Karpas-422 (cell line): ENCODE measurements at places on chromosomes 2 and 18.

GRCh38 chr2:207330912-207331311, 165.2 kb upstream of the KLF7 start:
- DNase-seq, result peak; percentile 61

GRCh38 chr2:69947325-69947931, 14.0 kb downstream of the ASPRV1 start:
- DNase-seq, result no peak

GRCh38 chr2:169828141-169828811, 1.0 kb downstream of the UBR3 start:
- peak; percentile 80 for DNase-seq

GRCh38 chr18:9329471-9329870, 5.1 kb upstream of the TWSG1 start:
- no peak for DNase-seq

GRCh38 chr18:79352432-79352831, 43.3 kb upstream of the NFATC1 start:
- no peak for DNase-seq

DNA sequence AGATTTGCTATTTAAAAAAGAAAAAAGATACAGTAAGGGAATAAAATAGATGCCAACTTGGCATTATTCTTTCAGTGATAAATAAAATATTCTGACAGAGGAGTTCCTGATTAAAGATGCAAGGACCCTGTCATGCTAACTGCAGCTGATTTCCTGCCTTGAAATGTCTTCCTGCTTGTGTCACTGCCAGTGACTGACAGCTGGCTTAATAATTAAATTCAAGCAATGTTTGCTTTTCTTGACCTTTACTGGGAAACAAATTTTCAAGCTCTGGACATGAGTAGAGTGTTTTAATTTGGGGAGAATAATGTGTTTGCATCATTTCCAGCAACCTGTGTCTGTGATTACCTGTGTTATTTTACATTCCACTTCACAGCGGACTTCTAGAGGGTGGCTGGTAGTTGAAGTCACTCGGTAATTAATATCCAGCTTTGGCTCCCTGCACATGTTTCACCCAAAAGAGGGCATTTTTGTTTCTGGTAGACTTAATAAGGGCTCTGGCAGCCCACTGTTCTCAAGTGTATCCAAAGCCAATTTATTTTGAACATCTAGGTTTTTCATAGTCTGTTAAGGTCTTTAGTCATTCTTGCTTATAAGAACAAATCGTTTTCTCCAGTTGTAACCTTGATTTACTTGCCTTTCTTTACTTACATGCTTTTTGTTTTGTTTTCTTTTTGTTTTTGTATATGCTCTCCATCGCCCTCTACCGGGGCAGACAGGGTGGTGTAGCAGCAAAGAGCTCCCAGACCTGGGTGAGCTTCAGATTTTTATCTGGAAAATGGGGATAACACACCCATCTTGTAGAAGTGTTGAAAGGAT, 48.5 kb upstream of the PROKR1 start:
- DNase-seq, result peak; percentile 82

DNA sequence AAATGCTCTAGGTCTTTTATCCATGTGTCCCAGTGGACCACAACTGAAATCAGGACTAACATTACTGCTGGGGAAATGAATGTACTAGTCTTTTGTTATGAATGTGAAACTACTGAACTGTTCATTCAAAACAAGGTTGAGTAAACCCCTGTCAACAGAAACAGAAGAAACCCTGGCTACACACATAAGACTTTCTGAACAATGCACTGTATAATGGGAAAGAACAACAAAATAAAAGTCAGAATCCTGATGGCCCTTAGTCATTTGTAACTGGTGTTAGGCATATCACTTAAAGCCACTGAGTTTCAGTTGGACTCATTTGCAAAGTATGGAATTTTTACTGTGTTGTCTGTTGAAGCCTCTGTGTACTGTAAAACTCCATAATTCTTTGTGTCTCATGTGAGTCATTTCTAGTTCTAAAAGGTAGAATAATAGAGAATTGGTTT, 77.0 kb upstream of the UBXN4 start:
- DNase-seq, result no peak

DNA sequence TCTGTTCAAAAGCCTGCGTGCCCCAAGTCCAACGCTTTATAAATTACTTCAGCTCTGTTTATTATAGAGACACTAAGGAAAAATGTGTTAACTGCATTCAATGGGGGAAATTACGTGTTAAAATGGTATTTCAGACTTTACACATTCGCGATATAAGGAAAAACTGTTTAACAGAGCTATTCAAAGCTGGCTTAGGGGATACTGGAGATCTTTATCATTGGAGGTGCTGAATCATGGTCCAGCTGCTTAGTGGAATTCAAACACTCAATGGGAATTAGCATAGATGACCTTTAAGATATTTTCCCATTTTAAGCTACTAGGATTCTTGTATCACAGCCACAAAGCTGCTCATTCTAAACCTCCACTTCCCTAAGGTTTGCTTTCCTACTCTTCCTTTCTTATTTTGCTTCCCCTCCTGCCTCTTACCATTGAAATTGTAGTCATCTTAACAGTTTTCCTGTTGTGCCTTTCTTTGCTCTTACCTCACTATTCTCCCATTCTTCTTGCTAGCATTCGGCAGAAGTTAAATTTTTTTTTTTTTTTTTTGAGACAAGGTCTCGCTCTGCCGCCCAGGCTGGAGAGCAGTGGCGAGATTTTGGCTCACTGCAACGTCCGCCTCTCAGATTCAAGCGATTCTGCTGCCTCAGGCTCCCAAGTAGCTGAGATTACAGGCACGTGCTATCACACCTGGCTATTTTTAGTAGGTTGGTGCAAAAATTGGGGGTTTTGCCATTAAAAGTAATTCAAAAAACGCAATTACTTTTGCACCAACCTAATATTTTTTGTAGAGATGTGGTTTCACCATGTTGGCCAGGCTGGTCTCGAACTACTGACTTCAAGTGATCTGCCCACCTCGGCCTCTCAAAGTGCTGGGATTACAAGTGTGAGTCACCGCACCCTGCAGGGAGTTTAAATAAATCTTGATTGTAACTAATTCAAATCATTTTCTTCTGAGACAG, 6.5 kb downstream of the SULT6B1 start:
- no peak for DNase-seq

DNA sequence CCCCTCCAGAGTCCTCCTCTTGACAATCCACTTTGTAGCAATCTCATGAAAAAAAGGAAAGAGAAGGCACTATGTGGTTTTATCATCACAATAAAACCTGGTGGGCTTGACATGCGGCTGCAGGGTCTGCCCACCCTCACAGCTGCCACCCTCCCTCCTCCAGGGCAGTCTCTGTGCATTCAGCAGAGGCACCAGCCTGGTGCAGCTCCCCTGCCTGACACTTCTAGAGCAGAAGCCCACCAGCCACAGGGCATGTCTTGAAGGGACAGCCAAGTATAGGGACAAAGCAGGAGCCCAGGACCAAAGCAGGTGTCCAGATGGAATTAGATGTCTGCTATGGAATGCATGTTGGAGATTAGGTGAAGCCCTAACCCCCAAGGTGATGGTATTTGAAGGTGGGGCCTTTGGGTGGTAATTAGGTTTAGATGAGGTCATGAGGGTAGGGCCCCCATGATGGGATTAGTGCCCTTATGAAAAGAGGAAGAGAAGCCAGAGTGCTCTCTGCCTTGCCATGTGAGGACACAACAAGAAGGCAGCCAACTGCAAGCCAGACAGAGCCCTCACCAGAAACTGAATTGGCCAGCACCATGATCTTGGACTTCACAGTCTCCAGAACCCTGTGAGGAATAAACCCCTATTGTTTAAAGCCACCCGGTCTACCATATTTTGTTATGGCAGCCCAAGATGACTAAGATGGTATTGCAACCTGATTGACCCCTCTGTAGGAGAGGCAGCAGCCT, 86.9 kb downstream of the MCFD2 start:
- DNase-seq, result no peak

GRCh38 chr2:33444967-33445366, 31.5 kb upstream of the RASGRP3 start:
- no peak for DNase-seq

- no peak for DNase-seq
Measured at GRCh38 chr2:200476836-200477235, 33.0 kb downstream of the KCTD18 start.

- DNase-seq, result no peak
Measured at GRCh38 chr2:71797035-71797810, 343.9 kb downstream of the DYSF start.

GRCh38 chr18:34887881-34888580, 153.2 kb upstream of the MAPRE2 start:
- no peak for DNase-seq

DNA sequence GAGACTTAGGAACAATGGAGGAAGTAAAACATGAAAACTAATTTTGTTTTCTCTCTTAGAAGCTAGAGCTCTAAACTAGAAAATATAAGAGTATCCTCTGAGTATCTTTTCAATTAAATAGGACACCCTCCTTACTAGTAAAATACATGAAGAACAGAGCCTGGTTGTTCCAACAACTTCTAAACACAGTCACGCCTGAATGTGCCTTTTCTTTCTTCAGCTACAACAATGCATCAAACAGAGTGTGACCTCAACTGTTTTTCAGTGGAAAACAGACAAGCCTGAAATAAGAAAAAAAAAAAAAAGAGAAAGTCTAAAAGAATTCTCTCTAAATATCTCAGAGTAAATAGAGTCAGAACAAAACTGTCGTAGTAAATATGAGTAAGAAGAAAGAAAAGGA, 928.8 kb downstream of the CNTNAP5 start:
- no peak for DNase-seq

GRCh38 chr2:81412681-81413080, 1108.1 kb upstream of the LRRTM1 start:
- no peak for DNase-seq

- no peak for DNase-seq
Measured at GRCh38 chr2:156803243-156803642, 367.1 kb downstream of the GPD2 start.

GRCh38 chr18:24095976-24096375, 42.9 kb upstream of the CABYR start:
- no peak for DNase-seq

GRCh38 chr2:66526180-66526579, 91.3 kb downstream of the MEIS1 start:
- no peak for DNase-seq

GRCh38 chr2:64492272-64492671, 31.9 kb upstream of the AFTPH start:
- DNase-seq, result no peak

DNA sequence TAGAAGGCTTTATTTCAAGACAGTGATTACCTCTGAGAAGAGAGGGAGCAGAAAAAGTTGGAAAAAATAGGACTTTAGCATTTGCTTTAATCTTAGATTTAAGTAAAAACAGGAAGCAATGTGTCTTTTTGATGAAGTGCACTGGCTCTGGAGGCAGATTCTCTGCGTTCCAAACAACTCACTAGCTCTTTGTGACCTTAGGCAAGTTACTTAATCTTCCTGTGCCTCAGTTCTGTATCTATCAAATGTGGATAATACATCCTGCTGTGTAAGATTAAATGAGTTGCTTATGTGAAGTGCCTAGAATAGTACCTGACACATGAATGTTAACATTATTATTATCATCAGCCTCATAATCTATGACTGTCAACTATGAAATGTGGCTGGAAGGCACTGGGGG, 42.3 kb downstream of the RPRD1A start:
- DNase-seq, result no peak

- no peak for DNase-seq
Measured at GRCh38 chr2:29106980-29107388, 8.2 kb upstream of the CLIP4 start.

DNA sequence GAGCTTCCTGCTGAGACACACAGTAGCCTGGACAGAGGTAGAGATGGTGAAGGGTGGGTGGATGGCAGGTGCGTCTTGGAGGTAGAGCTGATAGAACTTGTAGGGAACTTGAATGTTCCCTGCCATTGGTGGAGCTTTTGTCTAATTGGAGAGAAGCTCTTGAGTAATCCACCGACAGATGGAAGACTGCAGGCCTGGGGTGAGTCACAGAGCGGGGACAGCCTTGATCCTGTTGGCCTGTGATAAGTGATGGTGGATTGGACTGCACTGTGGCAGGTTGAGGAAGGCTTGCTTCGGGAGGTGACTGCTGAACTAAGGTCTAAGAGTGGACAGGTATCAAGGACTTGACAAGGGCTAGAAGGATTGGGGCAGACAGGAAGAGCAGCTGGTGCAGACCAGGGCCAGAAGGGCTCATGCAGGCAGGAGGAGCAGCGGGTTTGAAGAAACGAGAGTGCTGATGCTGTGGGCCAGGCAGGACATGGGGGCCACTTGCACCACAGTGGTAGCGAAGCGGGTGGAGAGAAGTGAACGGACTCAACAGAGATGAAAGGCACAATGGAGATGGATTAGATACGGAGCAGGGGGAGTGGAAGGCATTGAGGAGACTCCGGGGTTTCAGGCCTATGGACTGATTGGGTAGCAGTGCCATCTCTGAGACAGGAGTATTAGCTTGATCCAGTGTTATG, 16.3 kb downstream of the CABLES1 start:
- no peak for DNase-seq

DNA sequence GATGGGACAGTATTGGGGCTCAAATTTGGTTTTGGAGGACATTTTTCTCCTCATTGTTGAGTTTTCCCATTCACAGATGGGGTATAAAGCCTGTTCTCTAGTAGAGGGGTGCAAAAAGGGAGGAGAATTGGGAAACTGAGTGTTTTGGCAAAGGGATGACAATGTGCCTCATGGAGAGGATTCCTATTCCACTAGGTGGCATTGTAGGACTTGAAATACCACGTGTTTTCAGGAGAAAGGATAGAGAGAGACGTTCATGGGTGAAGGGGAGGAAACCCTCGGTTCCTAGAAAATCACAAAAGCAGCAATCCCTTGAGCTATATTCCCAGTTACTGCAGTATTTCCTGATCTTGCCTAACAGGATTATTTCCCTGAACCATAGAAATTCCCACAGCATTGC, 113.7 kb upstream of the SRD5A2 start:
- DNase-seq, result peak; percentile 71

GRCh38 chr18:60649842-60650536, 277.4 kb upstream of the MC4R start:
- DNase-seq, result no peak

GRCh38 chr18:62974928-62975675, 259.8 kb downstream of the PHLPP1 start:
- DNase-seq, result no peak
